ENCODE measurements at places on chromosomes 11 and 22.

GRCh38 chr11:20087118-20087521 is 73.2 kb downstream of the DBX1 start:
- DNase-seq: no peak

- DNase-seq: no peak
Measured at GRCh38 chr22:47568700-47569099, 806.2 kb downstream of the TBC1D22A start.

- no peak for DNase-seq
Measured at GRCh38 chr22:24096758-24097115, 84.5 kb upstream of the SUSD2 start.

DNA sequence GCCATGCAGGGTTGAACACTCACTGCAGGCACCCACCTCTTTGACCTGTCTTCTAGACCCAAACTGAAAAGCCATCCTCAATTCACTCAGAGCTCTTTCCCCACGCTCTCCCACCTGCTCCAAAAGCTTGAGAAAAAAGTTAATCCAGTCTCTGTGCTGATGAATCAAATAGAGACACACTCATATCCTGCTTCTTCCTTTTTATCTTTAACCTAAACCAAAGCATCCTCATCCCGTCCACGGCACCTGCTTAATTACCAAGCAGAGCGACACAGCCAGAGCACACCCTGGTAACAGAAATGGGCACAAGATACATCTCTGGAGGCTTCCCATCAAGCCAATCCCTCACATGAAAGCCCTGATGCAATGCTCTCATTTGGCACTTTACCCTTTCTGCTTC is 102.6 kb downstream of the PLEKHA7 start:
- DNase-seq: no peak

DNA sequence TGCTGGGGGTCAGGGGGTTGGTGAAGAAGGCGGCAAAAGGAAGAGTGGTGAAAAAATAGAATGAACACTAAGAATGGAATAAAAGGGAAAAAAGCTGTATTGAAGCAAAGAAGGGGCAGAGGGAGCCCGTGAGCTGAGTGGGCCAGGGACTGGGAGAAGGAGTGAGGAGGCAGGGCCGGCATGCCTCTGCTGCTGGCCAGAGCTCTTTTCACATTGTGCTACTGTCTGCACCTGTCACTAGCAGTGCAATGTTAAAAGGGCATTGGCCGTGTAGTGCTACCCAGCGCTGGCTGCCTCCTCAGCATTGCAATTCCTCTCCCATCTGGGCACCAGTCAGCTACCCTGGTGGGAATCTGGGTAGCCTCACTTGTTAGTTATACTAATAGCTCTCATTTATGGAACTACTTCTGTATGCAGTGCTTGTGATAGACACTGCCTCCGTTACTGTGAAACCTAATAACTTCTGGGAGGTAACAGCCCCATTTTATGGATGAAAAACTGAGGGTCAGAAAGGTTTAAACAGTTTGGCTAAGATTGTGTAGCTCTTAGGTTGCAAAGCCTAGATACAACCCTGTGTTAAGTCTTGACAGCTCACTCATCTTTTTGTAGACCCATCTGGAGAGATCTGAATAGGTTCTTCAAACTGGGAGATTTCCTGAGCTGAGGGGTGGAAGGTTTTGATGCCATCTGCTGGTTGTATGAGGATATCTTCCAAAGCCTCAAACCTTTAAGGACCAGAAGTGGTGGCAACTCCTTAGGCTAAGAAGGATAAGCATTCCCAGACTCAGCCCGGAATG is 8.5 kb downstream of the YPEL4 start:
- peak; percentile 63 for DNase-seq

Data from HT-29 (cell line).